ENCODE measurements at places on chromosomes 5 and 9. TPM values are rescaled to one million over a fixed set of nuclear protein-coding genes. Genes with fewer than 3 reads are reported as not detected.

SAPCD2 gene
- 26.4 TPM for total RNA-seq

PTGS1 gene
- 1.6 TPM for total RNA-seq

HTR4 gene
- not detected for total RNA-seq

GPR150 gene
- 0.15 TPM for total RNA-seq

CYSRT1 gene
- total RNA-seq: 4.1 TPM

SLCO6A1 gene
- not detected for total RNA-seq

ANKRD34B gene
- total RNA-seq: 0.25 TPM

PLCXD3 gene
- total RNA-seq: 0.13 TPM

NR3C1 gene
- total RNA-seq: 34.5 TPM

SOHLH1 gene
- total RNA-seq: not detected

TPPP gene
- total RNA-seq: 5.7 TPM

BAAT gene
- 0.57 TPM for total RNA-seq

RAB3C gene
- not detected for total RNA-seq
